Activated T-cell treated with anti-CD3 and anti-CD28 coated beads, Interleukin-2, amount 50 U/mL, for 24 hours (primary cell): ENCODE measurements at places on chromosomes 11 and 22.

GRCh38 chr11:70398834-70399680, 728 bp downstream of the CTTN start:
- DNase-seq = no peak

GRCh38 chr11:75470476-75471080, 37.6 kb upstream of the KLHL35 start:
- DNase-seq = no peak

DNA sequence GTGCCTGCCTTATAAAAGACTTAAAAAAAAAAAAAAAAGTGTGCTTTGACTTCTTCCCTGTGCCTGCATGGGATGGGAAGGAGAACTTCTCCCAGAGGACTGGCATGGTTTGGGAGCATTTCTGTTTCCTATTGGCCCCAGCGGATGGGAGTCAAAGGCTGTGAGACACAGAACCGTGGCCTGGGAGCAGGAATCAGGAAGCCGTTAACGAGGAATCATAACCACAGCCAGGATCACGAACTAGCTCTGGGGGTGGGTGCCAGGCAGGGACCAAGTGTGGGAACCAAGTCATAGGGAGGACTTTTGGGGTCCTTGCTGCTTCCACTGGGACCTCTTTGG, 526 bp downstream of the C1QTNF6 start:
- DNase-seq = no peak

GRCh38 chr22:19527861-19528417, 3.7 kb upstream of the CLDN5 start:
- no peak for DNase-seq

DNA sequence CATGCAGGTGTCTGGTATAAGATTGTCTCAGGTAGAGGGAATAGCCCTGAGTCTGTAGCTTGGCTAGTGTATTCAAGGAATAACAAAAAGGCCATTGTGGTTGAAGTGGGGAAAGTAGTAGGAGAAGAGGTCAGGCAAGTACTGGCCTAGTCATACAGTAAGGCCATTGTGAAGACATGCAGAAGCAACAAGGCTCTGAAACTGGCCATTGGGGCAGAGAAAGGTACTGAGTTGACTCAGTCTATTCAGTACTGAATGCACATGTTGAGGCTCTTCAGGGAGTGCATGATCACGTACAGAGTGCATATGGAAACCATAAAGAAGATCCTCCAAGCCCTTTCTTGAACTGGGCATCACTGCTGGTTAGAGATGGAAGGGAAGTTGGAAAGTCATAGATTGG, 477.6 kb downstream of the SOX6 start:
- no peak for DNase-seq

DNA sequence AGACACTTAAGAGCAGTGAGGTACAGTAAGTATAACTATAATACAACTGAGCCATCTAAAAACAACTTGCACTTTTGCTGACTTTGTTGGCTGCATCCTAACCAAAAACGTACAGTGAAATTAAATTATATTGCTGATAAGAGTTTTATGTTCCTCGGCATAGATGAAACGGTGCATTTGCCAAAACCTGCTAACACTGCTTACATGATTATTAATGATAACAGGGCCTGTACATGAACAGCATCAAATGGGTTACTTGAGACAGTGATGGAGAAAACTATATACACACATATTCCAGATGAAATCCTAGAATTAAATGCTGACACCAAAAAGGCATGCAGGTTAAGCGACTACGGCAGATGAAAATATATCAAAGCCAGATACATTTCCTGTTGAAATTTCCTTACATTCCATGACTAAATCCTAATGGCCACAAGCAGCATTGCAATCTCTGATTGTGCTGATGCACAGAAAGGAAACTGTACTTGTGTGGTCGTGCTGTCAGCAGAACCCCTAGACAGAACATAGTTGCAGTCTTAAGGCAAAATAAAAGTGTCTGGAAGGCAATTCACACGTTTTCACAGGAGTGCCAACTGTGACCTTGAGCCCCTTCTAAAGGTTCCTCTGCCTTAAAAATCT, 143.9 kb downstream of the CADM1 start:
- no peak for DNase-seq

DNA sequence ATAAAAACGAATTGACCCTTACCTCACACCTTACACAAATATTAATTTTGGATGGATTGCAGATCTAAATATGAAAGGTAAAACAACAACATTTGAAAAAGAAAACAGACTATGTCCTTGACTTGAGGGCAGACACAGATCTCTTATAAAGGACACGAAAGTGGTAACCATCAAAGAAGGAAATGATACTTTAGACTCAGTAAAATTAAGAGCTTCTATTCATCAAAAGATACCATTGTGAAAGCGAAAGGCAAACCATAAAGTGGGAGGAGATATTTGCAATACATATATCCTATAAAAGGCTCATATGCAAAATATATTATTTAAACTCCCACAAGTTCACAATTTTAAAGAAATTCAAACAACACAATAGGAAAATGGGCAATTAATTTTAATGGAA, 5.0 kb downstream of the HEPACAM start:
- DNase-seq = no peak

DNA sequence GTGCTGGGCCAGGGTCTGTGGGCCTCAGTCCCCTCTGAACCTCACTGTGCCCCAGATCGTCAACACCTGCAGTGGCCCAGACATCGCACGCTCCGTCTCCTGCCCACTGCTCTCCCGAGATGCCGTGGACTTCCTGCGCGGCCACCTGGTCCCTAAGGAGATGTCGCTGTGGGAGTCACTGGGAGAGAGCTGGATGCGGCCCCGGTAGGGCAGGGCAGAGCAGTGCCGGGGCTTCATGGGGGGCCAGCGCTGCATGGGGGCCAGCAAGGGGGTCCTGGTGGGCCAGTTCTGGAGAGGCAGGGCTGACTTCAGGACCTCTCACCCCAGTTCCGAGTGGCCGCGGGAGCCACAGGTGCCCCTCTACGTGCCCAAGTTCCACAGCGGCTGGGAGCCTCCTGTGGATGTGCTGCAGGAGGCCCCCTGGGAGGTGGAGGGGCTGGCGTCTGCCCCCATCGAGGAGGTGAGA, 16.3 kb downstream of the EPS8L2 start:
- DNase-seq = no peak

GRCh38 chr11:11279956-11280689, 72.9 kb downstream of the CSNK2A3 start:
- DNase-seq = no peak

GRCh38 chr11:86138958-86139357, 70.1 kb upstream of the PICALM start:
- DNase-seq = no peak
